ENCODE measurements at places on chromosomes 1 and 21.
A peak's percentile ranks its signal among the peaks of the same experiment; 100 is the strongest.

- DNase-seq, result peak; percentile 37
These were observed 22.9 kb downstream of the KCNA10 start for GRCh38 chr1:110495926-110496600.

GRCh38 chr1:98661544-98662355 lies at the start of gene SNX7:
SNX7 (plus strand) TSS chr1:98661721; CDS start chr1:98661732, 11 bp downstream.
- DNase-seq, result no peak

DNA sequence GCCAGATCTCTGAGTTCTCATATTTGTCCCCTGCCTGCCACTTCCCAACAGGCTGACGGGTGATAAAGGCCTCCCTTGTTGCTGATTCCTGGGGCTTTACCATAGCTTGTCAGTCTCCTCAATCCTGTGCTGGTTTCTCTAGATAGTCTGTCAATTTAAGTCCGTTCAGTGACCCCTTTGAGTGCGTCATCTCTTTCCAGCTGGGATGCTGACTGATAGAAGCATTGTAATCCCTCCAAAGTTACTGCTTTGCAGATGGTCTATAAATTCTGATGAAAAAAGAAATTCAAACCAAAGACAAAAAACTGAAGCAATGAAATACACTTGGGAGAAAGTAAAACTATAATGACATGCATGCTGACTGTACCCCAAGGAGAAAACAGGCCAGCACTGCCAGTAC lies 28.3 kb downstream of the RHOU start:
- no peak for DNase-seq

DNA sequence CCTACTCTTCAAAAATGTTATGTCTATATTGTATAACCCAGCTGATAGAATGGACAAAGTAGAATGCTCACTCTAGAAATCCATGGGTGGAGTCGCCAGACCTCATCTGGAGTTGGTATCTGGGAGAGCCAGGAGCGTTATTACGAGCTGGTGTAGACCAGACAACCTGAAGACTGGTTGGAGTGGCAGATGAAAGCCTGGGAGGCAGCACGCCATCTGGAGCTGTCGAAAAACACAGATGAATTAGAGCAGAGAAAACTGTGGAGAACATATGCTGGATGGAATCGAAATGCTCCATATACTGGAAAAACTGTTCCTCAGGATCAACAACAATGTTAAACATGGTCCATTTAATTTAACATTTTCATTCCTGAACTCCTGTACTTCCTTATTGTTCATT lies 333.6 kb downstream of the KCTD3 start:
- no peak for DNase-seq

All from stimulated activated CD4-positive, alpha-beta T cell treated with anti-CD3 and anti-CD28 coated beads, Interleukin-15, amount 100 ng/mL, for 1 hour (primary cell).